Left lung (tissue), 14 donors: ENCODE measurements at places on chromosomes 1 and 21. TPM values are rescaled to one million over a fixed set of nuclear protein-coding genes. Genes with fewer than 3 reads are reported as not detected.

DNA sequence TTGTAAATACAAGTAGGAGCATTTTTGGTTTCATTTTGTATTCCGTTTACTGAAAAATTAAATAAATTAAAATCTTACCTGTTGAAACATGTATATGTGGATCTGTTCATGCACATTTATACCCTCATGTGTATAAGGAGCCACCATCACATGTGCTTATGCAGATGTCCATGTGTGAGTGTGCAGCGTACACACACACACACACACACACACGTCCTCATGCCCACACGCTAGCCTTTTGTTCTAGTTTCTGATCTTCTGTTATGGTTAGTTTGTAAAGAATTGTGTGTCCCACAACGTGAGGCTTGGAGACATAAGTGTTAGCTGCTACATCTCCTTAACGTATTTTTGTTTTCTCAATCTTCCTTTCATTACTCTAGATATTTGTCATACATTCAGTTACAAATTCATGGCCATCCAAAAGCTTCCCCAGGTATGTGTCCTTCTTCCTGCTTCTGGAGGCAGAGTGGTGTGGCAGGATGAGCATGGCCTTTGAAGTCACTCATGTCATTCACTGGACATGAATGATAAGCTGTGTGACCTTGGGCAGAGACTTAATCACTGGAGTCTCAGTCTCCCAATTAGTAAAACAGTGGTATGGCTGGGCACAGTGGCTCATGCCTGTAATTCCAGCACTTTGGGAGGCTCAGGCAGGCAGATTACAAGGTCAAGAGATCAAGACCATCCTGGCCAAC lies 54.6 kb downstream of the TENT5C start:
- H3K36me3 ChIP-seq = no peaks in the 10 kb centered on the region
- H3K27ac ChIP-seq = no peak overlapping the region
- H3K4me1 ChIP-seq = peaks cover 10% of the 10 kb centered on the region
- DNase-seq = no peak

DNA sequence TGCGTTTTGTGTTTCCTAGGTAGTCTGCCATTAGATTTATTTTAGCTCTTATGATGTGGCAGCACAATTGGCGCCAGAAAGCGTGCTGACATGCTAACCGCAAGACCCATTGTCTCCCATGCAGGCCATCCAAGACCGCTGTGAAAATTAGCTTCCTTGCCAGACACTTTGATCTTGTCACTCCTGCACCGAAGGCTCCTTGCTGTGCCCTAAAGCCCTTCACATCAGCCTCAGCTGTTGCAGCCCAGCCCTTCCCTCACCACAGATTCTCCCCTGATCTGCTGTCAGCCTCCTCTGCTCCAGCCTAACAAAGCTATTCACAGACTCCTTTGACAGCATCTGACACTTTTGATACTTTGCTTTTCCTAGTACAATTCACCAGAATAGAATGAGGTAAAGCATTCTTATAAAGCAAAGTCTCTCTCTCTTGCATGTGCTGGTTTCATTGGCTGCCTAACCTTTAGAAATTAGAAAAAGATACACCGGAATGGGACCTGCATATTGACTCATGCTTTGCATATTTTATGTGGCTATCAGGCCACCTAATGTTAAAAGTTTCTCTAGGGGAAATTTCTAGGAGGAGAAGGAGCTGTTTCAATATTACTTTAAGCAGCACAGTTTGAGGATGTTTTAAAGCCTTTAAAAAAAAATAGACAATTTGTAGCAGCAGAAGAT lies 280.3 kb upstream of the FMN2 start:
- no peaks in the 10 kb centered on the region for H3K27me3 ChIP-seq
- no peaks in the 10 kb centered on the region for H3K4me1 ChIP-seq
- no peaks in the 10 kb centered on the region for H3K36me3 ChIP-seq
- DNase-seq = no peak

GRCh38 chr1:41999884-42000283 lies 81.2 kb upstream of the HIVEP3 start:
- no peaks in the 10 kb centered on the region for H3K36me3 ChIP-seq
- no peak overlapping the region for H3K27ac ChIP-seq
- H3K27me3 ChIP-seq = no peaks in the 10 kb centered on the region
- DNase-seq = no peak
- H3K4me1 ChIP-seq = no peaks in the 10 kb centered on the region

GRCh38 chr21:21605521-21605920 lies 607.3 kb downstream of the NCAM2 start:
- no peaks in the 10 kb centered on the region for H3K4me1 ChIP-seq
- no peak for DNase-seq
- H3K36me3 ChIP-seq = no peaks in the 10 kb centered on the region
- H3K4me3 ChIP-seq = no peak overlapping the region
- no peaks in the 10 kb centered on the region for H3K27me3 ChIP-seq

The UTP25 gene
- 11.3 TPM for polyA plus RNA-seq

The FCN3 gene
- polyA plus RNA-seq = 16.7 TPM
